ENCODE measurements at places on chromosomes 3 and 15.

GRCh38 chr15:40091861-40092255 lies 16.8 kb downstream of the BMF start:
- H3K4me3 ChIP-seq = no peak overlapping the region
- peak overlapping the region; percentile 88 for H3K27ac ChIP-seq

GRCh38 chr3:123652342-123652984 lies 67.6 kb upstream of the HACD2 start:
- DNase-seq = peak; percentile 61
- H3K36me3 ChIP-seq = peaks cover 78% of the 10 kb centered on the region
- H3K27me3 ChIP-seq = no peaks in the 10 kb centered on the region
- peak overlapping the region; percentile 90 for H3K27ac ChIP-seq
- peaks cover 15% of the 10 kb centered on the region for H3K4me1 ChIP-seq

- DNase-seq = no peak
- H3K4me1 ChIP-seq = no peaks in the 10 kb centered on the region
- H3K4me3 ChIP-seq = no peak overlapping the region
- no peaks in the 10 kb centered on the region for H3K36me3 ChIP-seq
- no peak overlapping the region for H3K27ac ChIP-seq
Observed at GRCh38 chr3:25038271-25038670, 389.8 kb upstream of the RARB start.

DNA sequence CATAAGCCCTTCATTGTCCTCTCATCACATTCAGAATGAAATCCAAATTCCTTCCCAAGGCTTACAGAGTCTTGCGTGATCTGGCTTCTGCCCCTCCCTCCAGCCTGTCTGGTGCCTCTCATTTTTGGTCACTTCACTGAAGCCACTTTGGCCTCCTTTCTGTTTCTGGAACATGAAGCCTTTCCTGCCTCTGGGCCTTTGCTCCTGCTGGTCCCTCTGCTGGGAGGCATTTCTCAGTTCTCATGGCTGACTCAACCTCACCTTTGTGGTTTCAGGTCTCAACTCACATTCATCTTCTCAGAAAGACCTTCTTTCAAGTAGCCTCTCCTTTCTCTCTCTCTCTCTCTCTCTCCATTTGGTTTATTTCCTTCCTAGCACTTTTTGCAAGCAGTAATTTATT lies 43.9 kb upstream of the BHLHE40 start:
- DNase-seq = no peak
- no peak overlapping the region for H3K4me3 ChIP-seq
- H3K4me1 ChIP-seq = no peaks in the 10 kb centered on the region
- H3K27ac ChIP-seq = no peak overlapping the region

DNA sequence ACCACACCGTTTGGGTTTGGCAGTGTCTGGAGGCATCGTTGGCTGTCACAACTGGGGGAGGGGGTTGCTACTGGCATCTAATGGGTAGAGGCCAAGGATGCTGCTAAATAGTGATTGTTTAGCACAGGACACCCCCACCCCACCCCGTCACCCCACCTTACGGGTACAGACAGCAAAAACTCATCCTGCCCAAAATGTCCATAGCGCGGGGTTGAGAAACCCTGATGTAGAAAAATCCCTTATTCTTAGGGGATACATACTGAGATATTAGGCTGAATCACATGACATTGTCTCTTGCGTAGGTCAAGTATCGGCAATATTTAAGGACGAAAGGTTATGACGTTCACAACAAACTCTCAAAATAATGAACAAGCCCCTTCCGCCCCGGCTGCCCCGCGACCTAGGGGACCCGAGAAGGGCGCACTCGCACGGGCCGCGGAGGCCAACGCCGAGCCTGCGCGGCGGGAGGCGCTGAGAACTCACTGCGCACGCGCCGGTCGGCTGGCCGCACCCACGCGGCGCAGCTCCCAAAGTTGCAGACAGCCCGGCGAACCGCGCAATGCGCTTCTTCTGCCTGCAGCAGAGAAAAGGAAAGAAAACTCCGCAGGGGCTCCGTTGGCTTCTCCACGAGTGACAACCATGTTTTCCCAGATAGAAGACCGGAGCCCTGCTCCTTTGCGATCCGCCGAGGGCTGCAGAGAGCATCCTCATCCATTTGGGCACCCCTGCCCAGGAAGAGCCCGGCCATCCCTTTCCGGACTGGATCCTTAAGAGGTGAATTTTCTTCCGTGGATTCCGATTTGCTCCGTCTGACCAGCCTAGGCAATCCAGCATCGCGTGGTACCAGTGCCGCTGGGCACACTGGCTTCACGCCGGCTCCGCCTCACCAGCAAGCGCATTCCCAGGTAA lies 136.8 kb upstream of the CCDC54 start:
- H3K27ac ChIP-seq = peak overlapping the region; percentile 48
- no peaks in the 10 kb centered on the region for H3K4me1 ChIP-seq
- peaks cover 2% of the 10 kb centered on the region for H3K36me3 ChIP-seq
- peak; percentile 75 for DNase-seq
- H3K4me3 ChIP-seq = peak overlapping the region; percentile 88

GRCh38 chr3:86986671-86987420 lies 4.1 kb downstream of the VGLL3 start:
- no peaks in the 10 kb centered on the region for H3K27me3 ChIP-seq
- peak overlapping the region; percentile 86 for H3K27ac ChIP-seq
- peaks cover 8% of the 10 kb centered on the region for H3K4me1 ChIP-seq
- H3K36me3 ChIP-seq = no peaks in the 10 kb centered on the region
- peak overlapping the region; percentile 38 for H3K4me3 ChIP-seq

DNA sequence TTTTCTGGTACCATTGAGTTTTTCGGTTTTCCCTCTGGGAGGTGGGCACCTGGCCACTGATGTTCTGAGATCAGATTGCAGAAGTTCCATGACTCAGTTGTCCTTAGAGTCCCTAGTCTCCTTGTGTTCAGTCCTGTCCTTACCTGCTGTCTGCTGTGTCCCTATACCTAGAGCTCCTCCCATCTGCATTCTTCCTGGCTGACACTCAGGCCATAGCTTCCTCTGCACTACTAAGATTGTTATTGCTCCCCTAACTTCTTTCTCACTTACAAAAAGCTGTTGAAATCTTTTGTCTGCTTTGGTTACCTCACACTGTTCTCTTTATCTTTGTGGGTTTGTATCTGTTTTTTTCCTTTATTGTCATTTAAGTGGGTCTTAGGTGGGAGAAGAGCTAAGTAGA lies 13.2 kb downstream of the USP3 start:
- H3K4me1 ChIP-seq = peaks cover 13% of the 10 kb centered on the region
- DNase-seq = no peak
- H3K36me3 ChIP-seq = no peaks in the 10 kb centered on the region
- H3K27ac ChIP-seq = no peak overlapping the region

GRCh38 chr3:173644086-173645082 lies 246.8 kb downstream of the NLGN1 start:
- H3K4me1 ChIP-seq = no peaks in the 10 kb centered on the region
- no peak for DNase-seq
- no peaks in the 10 kb centered on the region for H3K36me3 ChIP-seq
- no peak overlapping the region for H3K4me3 ChIP-seq
- H3K27me3 ChIP-seq = no peaks in the 10 kb centered on the region

DNA sequence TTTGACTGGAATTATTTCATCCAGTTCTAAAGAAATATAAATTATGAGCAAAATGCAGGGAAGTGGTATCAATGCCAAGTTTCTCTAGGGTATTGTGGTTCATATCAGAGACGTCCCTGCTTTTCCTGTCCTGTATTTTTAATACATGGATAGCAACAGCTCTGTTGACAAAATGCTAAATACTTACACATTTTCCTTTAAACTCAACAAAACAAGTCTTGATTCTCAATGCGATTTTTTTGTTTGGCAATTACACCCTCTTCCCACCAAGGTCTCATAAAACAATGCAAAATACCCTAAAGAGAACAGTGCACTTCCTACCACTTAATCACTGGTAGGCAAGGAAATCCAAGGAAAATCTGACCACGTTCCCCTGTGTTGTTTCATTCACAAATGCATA lies 120.0 kb downstream of the DUT start:
- no peak overlapping the region for H3K4me3 ChIP-seq
- no peak overlapping the region for H3K27ac ChIP-seq
- no peaks in the 10 kb centered on the region for H3K27me3 ChIP-seq
- DNase-seq = no peak
- peaks cover 51% of the 10 kb centered on the region for H3K36me3 ChIP-seq
- H3K4me1 ChIP-seq = peaks cover 7% of the 10 kb centered on the region

GRCh38 chr3:89314454-89315098 lies 207.2 kb downstream of the EPHA3 start:
- H3K4me1 ChIP-seq = no peaks in the 10 kb centered on the region
- peak; percentile 44 for DNase-seq
- no peaks in the 10 kb centered on the region for H3K27me3 ChIP-seq
- H3K27ac ChIP-seq = no peak overlapping the region
- H3K36me3 ChIP-seq = no peaks in the 10 kb centered on the region

DNA sequence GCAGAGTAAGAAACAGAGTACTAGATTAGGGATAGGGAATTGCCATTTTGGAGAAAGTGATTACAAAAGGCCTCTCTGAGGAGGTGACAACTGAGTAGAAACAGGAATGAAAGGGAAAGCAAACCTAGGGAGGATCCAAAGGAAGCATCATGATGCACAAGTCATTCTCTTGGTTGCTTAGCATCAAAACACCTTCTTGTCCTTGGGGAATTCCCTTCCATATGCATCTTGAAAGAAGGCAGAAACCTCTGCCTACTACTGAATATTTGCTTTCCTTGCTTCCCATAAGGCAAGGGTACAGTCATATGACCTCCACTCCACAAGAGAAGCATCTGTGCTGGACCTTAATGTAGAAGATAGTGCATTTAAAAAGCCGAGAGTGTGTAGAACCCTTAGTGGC lies 24.1 kb downstream of the GABPB1 start:
- no peaks in the 10 kb centered on the region for H3K36me3 ChIP-seq
- no peak overlapping the region for H3K27ac ChIP-seq
- no peaks in the 10 kb centered on the region for H3K4me1 ChIP-seq
- peak; percentile 38 for DNase-seq
- H3K27me3 ChIP-seq = no peaks in the 10 kb centered on the region

DNA sequence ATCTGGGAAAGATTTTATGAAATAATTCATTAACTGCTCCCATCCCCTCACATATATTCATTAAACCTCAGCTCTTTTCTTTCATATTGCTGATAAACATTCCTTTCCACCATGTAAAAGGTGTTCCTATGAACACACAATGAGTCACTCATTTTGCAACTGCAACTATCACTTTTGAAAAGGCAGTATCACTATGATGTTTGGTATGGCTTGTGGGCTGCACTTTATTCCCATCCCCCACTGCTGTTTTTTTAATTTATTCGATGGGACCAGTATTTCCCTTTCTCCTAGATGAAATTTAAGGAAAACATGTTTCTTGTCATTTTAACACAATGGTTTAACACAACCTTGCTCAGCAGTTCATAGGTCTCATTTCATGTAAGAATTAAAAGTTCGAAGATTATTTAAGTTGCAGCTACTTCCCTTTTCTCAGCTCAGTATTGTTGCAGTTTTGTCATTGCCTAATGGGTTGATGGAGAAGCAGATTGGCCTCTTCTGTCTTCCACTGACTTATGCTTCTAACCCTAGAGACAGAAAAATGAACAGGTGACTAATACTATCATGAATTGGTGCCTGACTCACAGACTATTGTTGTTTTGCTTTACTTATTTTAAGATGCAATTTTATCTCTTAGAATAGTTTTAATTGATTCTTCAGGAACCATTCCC lies 280.3 kb downstream of the ZPLD1 start:
- no peaks in the 10 kb centered on the region for H3K36me3 ChIP-seq
- DNase-seq = no peak
- no peak overlapping the region for H3K27ac ChIP-seq
- no peaks in the 10 kb centered on the region for H3K27me3 ChIP-seq
- no peak overlapping the region for H3K4me3 ChIP-seq

GRCh38 chr3:195411836-195412235 lies 31.0 kb downstream of the ACAP2 start:
- no peaks in the 10 kb centered on the region for H3K27me3 ChIP-seq
- no peak overlapping the region for H3K4me3 ChIP-seq
- H3K4me1 ChIP-seq = no peaks in the 10 kb centered on the region
- peak; percentile 60 for DNase-seq
- no peak overlapping the region for H3K27ac ChIP-seq

DNA sequence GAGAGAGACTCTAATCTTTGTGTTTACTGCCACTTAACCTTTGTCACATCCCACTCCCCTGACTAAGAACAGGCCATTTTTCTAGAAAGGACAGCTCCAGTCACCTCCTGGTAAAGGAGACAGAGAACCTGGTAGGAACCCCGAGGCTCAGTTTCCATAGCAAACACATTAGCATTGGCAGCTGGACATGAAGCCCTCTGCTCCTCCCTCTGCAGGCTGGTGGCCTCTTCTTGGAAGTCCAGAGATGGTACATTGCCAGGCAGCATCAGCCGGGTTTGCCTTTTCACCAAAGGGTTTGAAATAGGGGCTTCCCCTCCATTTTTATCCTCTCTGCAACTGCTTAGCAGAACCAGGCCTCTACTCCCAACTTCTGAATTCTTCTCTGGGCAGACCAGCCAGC lies 213.4 kb upstream of the SEMA6D start:
- H3K4me1 ChIP-seq = peaks cover 4% of the 10 kb centered on the region
- no peak for DNase-seq
- H3K36me3 ChIP-seq = no peaks in the 10 kb centered on the region
- H3K4me3 ChIP-seq = no peak overlapping the region

DNA sequence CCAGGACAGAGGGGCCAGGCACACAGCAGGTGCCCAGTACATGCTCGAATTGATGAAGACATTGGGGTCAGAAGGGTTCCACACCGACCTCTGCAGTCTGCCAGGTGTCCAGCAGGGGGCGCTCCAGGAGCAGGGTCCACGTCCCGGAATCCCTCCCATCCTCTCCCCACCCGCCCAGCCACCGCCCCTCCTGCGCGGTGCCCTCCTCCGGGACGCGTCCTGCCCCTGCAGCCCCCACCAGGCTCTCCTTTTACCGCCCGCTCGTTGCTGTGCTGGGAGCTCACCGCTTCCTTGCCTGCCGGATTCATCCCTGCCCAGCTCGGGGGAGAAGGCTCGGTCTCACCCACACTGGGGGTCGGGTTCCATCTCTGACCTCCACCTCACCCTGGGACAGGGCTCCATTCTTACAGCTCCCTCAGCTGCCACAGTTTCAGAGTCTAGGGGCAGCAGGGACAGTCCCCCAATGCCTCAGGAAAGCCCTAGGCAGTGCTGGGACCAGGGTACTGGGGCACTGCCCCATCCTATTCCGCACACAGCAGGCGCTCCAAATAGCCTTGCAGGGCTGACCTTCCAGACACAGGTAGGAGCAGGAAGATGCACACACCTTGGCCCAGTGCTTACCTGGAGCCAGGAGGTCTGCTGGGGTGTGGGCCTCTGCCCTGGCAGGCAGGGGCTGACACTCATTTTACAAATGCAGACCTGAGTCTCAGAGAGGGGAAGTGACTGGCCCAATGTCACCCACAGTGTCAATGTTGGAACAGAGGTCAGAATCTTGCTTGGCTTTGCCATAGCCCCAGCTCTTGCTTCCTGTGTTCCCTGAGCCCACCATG lies 31.0 kb downstream of the GRIP2 start:
- H3K4me3 ChIP-seq = no peak overlapping the region
- H3K27me3 ChIP-seq = peaks cover 17% of the 10 kb centered on the region
- no peak overlapping the region for H3K27ac ChIP-seq
- no peaks in the 10 kb centered on the region for H3K36me3 ChIP-seq

DNA sequence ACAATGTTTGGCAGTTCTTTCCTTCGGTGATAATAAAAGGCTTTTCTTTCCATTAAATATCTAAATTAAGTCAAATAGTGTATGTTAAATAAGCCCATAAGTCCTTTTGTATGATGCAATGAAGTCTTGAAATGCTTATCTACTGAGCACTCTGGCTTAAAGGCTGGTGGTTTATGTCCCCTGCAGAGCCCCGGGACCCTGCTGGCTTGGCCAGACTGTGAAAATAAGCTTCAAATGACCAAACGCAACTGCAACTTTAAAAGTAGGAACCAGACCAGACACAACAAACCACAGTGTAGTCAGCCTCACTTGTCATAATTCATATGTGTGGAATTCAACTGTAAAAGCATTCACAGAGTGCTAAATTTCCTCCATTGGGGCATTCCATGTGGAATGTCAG lies 72.5 kb downstream of the FOXP1 start:
- no peaks in the 10 kb centered on the region for H3K36me3 ChIP-seq
- H3K4me3 ChIP-seq = no peak overlapping the region
- H3K4me1 ChIP-seq = peaks cover 7% of the 10 kb centered on the region
- H3K27me3 ChIP-seq = no peaks in the 10 kb centered on the region
- peak; percentile 90 for DNase-seq
- peak overlapping the region; percentile 35 for H3K27ac ChIP-seq
